Smooth muscle cell of the pulmonary artery (primary cell): ENCODE measurements at places on chromosomes 2 and 18. TPM values are rescaled to one million over a fixed set of nuclear protein-coding genes. Genes with fewer than 3 reads are reported as not detected.

The TUBA3E gene
- total RNA-seq, result not detected in 2 replicates

The AFG3L2 gene
- 37.5 and 39.8 TPM in 2 replicates for total RNA-seq

The GPAT2 gene
- total RNA-seq, result 30.6 and 32.3 TPM in 2 replicates

The LDLRAD4 gene
- total RNA-seq, result 0.39 and 1.8 TPM in 2 replicates

The LRRTM1 gene
- not detected in 2 replicates for total RNA-seq

The SCYGR4 gene
- not detected in 2 replicates for total RNA-seq

The BUB1 gene
- total RNA-seq, result 5.1 and 27.0 TPM in 2 replicates

The FHOD3 gene
- 7.0 and 8.8 TPM in 2 replicates for total RNA-seq

The TPRKB gene
- total RNA-seq, result 10.1 and 11.9 TPM in 2 replicates

The IGFBP5 gene
- total RNA-seq, result 1,272 and 1,451 TPM in 2 replicates

The LAMA3 gene
- 3.8 and 8.3 TPM in 2 replicates for total RNA-seq
